IMR-90 (cell line): ENCODE measurements at places on chromosomes 4 and X.

GRCh38 chr4:107908377-107908776 is 23.0 kb upstream of the CYP2U1 start:
- DNase-seq, result no peak

- no peak for DNase-seq
These were observed 13.8 kb downstream of the GEMIN8 start for GRCh38 chrX:14015941-14016340.

DNA sequence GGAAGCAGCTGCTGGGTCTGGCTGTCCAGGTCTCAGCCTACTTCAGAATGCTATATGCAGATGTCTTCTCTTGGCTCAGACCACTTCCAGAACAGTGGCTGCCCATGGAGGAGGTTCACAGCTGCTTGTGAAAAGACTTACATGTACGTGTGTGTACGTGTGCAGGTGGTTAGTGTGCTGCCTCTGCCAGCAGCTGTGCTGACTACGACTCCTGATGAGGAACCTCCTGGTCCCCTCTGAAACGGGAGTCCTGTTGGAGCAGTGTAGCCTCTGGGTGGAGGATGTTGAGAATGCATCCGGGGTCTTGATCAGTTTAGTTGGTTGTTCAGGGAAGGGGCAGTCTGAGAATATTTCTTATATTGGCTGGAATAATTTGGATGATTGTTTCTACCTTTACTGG is 155.9 kb upstream of the WDR1 start:
- DNase-seq, result no peak

- peak; percentile 45 for DNase-seq
These were observed 2.1 kb upstream of the RHOH start for GRCh38 chr4:40194602-40195161.

DNA sequence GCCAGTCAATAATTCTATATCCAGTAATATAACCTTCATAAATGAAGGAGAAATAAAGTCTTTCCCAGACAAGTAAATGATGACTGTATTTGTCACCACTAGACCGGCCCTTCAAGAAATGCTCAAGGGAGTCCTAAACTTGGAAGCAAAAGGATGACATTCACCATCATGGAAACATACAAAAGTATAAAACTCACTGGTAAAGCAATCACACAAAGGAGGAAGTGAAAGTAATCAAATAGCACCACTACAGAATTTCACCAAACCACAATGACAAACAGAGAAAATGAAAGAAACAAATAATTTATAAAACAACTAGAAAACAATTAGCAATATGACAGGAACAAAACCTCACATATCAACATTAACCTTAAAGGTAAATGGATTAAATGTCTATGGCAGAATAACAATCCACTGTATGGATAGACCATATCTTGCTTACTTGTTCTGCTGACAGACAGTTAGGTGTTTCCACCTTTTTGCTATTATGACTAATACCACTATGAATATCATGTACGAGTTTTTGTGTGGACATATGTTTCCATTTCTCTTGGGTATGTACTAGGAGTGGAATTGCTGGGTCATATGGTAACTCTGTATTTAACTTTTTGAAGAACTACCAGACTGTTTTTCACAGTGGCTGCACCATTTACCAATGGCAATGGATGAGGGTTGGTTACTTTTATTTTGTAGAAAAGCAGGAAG is 44.9 kb downstream of the NAT8L start:
- DNase-seq, result no peak
